ENCODE measurements at places on chromosomes 3 and 15.

DNA sequence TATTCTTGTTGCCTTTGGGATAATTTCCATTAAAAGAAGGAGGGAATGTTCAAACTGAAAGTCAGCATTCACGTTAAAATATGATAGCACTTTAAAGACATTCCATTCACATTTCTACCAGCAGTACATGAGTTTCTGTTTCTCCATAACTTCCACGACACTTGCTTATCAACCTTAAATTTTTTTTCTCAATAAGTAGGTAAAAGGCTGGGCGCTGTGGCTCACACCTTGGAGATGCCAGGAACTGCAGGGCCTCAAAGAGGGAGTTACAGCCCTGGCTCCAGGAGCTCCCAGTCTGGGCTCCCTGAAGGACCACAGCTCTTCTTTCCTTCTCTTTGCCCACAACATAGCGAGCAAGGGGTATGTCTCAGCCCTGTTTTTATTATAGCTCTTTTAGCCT is 42.9 kb upstream of the PRR23C start:
- DNase-seq: no peak

GRCh38 chr3:40968666-40969065 is 230.6 kb upstream of the CTNNB1 start:
- DNase-seq: no peak

- DNase-seq: peak; percentile 19
Observed at GRCh38 chr15:60423537-60423936, 25.8 kb upstream of the ANXA2 start.

DNA sequence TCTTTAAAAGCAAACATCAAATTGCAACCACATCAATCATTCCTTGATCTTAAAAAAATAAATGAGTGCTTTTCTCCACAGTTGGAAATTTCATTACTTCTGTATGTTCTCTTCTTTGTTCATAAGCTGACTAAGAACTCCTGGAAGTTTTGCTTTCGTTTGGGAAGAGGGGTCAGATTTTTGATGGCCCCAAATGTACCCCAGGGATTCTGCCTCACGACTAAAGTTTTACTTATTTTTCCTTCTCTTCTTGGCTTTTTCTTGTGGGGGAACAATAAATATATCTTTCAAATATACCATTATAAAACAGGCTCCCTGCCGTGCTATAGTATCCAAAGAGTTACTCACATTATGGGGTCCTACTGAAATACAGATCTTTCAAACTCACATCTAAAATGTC is 215.0 kb upstream of the CDIN1 start:
- no peak for DNase-seq

GRCh38 chr3:115062009-115062408 is 85.1 kb downstream of the ZBTB20 start:
- peak; percentile 79 for DNase-seq

- DNase-seq: no peak
Observed at GRCh38 chr3:171373711-171374110, 86.5 kb downstream of the TNIK start.

- peak; percentile 2 for DNase-seq
Observed at GRCh38 chr3:133521946-133522345, 51.5 kb upstream of the CDV3 start.

- DNase-seq: peak; percentile 25
Observed at GRCh38 chr15:76840830-76841460, 64.2 kb downstream of the SCAPER start.

DNA sequence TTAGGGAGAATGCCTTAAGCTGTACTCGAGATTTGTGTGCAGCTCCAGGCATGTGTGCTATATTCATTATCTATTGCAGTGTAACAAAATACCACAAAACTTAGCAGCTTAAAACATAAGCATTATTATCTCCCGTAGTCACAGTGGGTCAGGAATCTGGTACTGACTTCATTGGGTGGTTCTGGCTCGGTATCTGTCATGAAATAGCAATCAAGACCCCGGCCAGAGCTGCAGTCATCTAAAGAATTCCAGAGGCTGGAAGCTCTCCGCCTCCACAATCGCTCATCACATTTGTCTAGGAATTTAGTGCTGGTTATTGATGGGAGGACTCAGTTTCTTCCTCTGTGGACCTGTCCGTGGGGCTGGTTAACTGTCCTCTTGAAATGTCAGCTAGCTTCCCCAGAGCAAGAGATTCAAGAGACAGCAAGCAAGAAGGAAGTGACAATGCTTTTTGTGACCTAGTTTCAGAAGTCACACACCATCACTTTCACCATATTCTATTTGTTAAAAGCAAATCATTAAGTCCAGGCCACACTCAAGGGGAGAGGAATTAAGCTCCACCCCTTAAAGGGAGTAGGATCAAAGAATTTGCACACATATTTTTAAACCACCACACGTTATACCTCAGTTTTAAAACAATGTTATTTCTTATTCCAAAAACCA is 76.1 kb downstream of the TOP2B start:
- no peak for DNase-seq

DNA sequence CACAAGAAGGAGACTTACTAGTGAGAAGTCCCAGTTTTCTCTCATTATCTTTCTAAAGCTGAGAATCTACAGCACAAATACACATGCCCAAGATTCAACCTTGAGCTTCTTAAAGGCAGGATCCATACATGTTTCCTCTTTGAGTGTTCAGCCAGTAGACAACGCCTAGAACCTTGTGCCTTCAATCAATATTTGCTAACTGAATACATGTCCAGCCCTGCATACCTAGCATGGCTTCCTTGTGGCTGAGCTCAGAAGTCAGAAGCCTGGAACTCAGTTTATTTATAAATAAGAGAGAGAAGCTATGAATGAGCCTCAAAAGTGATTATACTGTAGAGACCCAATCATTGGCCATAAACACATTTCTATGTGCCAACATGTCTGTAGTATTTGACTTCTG is 43.5 kb downstream of the ACP3 start:
- DNase-seq: no peak

DNA sequence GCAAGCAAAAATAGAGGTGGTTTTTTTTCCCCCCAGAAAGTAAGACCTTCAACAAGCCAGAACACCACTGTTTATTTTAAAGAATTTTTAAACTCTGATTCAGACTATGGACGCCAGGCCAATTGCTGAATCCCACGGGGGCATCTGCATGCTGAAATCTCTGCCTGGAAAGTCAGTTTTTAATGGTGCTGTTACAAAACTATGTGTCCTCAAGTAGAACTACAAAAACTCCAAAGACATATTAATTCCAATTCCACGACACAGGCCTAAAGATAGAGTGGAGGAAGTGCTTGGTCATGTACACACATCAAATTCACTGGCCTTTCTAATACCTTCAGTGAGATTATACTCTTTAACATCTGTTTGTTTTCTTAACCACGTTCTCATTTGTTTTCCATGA is 490.5 kb upstream of the NR2F2 start:
- no peak for DNase-seq

- no peak for DNase-seq
Observed at GRCh38 chr15:42129364-42129763, 27.1 kb downstream of the PLA2G4F start.

GRCh38 chr15:96296264-96296663 is 34.2 kb upstream of the NR2F2 start:
- no peak for DNase-seq

DNA sequence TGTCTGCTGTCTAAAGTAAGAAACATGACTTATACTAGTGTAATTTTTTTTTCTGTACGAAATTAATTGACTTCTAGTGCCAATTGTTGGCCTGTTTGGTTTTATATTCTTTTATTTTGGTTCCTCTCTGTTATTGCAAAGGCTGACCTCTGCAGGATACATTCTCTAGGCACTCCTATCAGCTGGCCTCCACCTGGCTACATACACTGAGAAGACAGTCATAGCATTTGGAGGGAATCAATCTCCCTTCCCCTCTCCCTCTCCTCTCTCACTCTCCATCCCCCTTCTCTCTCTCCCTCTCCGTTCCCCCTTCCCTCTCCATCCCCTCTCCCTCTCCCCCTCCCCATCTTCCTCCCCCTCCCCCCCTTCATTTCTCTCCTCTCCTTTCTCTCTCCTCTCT is 116.7 kb downstream of the MCTP2 start:
- DNase-seq: no peak
